ENCODE measurements at places on chromosomes 5 and 9.
A peak's percentile ranks its signal among the peaks of the same experiment; 100 is the strongest.

GRCh38 chr5:112532654-112533360 lies 113.7 kb upstream of the EPB41L4A start:
- no peak for DNase-seq

DNA sequence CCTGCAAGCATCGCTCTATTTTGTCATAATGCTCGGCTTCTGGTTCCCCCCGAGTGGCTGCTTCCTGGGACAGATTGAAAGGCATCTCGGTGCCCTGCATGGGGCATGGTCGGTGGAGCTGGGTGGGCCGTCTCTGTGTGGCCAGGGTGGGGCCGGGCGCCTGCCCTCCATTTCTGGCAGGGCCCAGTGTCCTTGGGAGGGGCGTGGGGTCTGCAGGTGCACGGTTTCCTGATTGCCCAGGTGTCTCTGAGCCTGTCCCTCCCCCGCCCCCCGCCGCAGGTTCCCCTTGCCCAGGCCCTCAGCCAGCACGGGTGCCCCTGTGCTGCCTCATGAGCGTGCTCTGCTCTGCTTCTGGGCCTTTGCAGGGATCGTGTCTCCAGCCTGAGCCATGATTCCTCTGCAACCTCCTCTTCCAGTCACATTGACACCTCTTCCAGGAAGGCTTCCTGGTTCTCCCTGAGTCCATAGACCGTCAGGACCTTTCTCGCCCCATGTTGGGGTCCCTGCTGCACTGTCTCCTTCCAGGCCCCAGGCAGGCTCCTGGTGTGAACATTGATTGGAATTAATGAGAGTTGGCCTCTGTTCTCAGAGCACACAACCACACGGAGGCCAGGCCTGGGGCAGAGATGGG lies 90.2 kb downstream of the RXRA start:
- no peak for DNase-seq

GRCh38 chr9:14958989-14959388 lies 48.8 kb upstream of the FREM1 start:
- no peak for DNase-seq

- DNase-seq = no peak
Observed at GRCh38 chr5:123367739-123368138, 55.5 kb downstream of the CEP120 start.

DNA sequence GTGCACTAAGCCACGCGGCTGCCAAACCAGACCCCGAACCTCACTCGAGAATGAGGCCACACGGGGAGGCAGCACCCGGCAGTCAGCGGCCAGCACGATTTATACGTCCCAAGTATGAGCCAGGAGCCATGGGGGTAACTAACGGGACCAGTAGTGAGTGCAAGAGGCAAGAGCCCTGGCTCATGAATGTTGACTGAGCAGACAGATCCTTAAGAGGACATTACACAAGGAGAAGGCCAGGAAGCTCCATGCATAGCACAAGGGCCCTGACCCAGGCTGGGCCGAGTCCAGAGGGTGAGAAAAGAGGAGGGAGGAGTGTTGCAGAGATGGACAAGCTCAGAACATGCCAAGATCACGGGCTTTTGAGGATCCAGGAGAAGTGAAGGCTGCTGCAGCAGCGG lies 58.6 kb upstream of the PHYKPL start:
- DNase-seq = no peak

DNA sequence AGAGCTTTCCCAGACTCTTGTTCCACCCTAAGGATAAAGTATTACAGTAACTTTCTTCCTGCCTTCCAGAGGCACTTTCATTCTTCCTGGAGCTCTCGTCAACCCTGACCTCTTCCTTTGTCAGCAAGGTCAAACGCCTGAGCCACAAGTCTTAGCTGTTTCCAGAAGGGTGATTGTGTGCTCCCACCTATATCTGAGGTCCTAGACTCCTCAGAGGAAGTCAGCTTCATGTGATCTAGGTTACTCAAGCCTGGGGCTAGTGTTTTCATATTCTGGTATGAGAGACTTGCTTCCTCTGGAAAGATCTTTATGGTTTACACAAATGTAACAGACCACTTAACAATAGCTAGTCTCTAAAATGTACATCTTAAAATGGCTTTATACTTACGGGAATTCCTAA lies 5.4 kb upstream of the FAM120A start:
- DNase-seq = no peak

GRCh38 chr5:149135536-149136201 lies 5.6 kb upstream of the ABLIM3 start:
- no peak for DNase-seq

DNA sequence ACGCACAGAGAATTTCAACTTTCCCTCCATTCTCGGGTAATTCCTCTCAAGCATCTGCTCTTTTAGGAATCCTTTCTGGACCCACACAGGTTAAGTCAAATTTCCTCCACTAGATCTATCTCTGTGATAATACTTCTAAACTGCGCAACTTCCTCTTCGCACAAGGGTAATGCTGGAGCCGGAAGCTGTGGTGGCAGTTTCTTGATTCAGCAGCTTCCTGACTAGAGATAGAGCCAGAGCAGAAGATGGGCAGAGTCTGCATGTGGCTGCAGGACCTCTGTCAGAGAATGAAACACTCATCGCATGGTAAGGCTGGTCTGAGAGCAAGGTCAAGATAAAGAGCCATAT lies 11.1 kb upstream of the CDC42SE2 start:
- DNase-seq = peak; percentile 70

DNA sequence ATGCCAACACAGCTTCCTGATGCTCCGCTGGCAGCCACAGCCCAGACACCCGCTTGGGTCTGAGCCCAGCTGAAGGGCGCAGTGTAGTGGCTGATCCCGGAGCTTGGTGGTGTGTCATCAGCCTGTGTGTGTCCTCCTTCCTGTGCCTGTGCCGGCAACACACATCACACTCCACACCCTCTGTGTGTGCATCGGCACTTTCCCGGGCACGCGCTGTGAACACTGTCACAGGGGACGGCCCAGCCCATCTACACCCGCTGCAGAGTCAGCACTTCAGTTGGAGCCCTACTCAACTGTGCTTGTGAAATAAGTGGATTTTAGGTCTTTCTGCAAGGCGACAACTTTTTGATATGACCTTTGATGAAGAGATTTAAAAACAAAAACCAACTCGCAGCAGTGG lies 189.4 kb downstream of the IRX2 start:
- DNase-seq = no peak

DNA sequence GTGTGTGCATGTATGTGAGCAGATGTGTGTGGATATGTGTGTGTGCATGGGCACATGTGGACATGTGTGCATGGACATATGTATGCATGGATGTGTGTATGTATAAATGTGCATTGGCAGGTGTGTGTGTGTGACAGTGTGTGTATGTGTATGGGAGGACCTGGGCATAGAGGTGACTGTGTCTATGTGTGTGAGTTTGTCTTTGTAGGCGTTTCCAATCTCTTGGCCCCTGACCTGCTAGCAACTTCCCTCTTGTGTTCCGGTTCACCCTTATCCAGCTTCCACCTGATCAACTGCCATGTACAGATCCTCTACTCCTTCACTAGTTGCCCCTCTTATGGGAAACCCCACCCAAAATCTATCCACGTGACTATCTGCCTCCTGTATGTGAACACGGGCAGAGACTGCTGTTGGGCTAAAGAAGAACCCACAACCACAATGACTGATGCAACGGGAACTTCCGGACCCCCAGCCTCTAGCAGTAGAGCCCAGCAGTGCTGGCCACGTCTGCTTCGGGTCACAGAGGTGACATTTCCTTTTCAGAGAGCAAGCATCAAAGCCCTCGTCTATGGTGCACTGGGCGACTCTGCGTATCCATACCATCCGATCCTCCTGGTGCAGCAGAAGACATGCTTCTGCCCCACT lies 24.9 kb upstream of the GADD45G start:
- DNase-seq = no peak

DNA sequence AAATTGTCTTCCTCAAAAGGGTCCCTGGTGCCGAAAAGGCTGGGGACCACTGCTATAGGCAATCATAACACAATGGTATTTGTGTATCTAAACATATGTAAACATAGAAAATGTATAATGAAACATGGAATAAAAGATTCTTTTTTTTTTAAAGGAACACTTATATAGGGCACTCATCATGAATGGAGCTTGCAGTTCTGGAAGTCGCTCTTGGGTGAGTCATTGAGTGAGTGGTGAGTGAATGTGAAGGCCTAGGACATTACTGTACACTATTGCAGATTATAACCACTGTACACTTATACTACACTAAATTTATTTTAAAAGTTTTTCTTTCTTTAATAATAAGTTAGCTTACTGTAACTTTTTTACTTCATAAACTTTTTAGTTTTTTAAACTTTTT lies 176.4 kb downstream of the ARRDC3 start:
- DNase-seq = no peak

All from activated T-helper 1 cell treated with anti-CD3 and anti-CD28 coated beads, Interleukin-2, amount 50 U/mL, for 16 hours (primary cell).